CD4-positive, alpha-beta T cell treated with Interleukin-15 for 4 hours (primary cell): ENCODE measurements at places on chromosomes 1 and 21.
A peak's percentile ranks its signal among the peaks of the same experiment; 100 is the strongest.

- no peak for DNase-seq
These were observed 184.9 kb downstream of the KCNH1 start for GRCh38 chr1:210949039-210949438.

- DNase-seq: no peak
These were observed 54.6 kb downstream of the WNT2B start for GRCh38 chr1:112563341-112563740.

- peak; percentile 7 for DNase-seq
These were observed 124.5 kb downstream of the ZNF648 start for GRCh38 chr1:181936768-181937581.

DNA sequence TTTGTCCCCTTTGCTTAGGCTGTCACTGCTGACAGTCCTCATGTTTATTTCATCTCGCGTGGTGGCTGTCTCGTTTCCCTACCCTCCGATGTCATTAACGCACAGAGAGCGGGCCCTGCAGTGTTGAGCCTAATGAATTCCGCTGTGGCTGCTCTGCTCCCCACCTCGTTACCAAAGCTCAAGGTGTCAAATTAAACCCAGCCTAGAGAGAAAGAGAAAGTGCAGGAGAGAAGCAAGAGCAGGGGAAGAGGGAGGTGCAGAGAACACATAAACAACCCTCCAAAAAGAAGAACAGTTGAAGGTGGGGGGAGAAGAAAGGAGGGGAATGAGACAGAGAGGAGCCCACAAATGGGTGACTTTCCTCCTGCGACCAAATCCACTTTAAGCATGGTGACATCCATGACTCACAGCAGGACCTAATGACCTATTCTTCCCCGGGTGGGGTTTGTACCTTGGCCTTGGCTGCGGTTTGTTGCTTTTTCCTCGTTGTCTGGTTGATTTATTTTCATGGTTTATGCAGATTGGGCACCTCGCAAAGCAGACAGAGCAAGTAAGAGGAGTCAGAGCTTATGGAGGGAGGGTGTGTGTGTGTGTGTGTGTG is 92.5 kb downstream of the PBX1 start:
- DNase-seq: no peak

GRCh38 chr1:17475752-17476151 is 36.3 kb upstream of the RCC2 start:
- DNase-seq: no peak

DNA sequence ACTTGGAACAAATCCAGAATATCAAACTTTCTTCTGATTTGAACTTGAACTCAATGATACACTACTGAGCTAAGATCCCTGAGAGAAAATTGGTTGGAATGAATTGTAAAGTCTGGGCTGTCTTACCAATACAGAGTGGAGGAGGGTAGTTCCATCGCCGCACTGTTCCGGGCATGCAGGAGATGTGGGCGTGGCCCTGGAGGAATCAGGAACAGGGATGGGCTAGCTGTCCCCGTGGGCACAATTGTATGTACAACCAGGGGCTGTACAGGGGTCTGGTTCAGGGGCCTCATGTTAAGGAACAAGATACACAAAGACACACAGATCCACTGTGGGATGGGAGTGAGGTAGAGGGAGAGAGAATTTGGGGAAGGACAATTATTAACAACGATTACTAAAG is 144.3 kb downstream of the ZSCAN20 start:
- no peak for DNase-seq

- no peak for DNase-seq
These were observed 20.6 kb downstream of the PGBD2 start for GRCh38 chr1:248926401-248927182.
